Progenitor cell of endocrine pancreas (in vitro differentiated cells): ENCODE measurements at places on chromosomes 11 and 22. TPM values are rescaled to one million over a fixed set of nuclear protein-coding genes. Genes with fewer than 3 reads are reported as not detected.

DNA sequence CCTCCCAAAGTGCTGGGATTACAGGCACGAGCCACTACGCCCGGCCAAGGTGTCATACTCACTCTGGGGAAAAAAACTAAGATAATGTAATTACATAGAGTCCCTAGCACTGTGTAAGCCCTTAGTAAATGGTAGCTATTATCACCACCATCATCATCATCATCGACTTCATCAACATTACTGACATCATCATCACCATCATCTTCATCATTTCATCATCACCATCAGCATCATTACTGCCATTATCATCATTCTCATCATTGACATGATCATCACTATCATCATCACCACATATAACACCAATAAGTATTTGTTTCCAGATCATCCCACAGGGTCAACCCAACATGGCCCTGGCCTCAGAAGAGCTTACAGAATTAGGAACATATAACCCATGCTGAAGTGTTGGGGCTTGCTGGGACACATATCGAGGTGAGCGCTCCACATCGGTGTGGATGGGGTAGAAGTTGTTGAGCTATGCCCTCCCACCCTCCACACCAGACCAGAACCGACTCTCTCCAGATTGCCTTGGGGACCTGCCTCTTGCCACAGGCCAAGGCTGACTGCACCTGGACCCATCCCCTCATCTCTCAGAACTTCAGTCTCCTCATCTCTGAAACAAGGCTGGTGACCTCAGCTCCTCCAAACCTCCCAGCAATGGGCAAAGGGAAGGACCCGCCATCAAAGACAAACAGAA lies 14.7 kb upstream of the CD5 start:
- DNase-seq: no peak
- H3K36me3 ChIP-seq: no peaks in the 10 kb centered on the region
- H3K27ac ChIP-seq: no peak overlapping the region

DNA sequence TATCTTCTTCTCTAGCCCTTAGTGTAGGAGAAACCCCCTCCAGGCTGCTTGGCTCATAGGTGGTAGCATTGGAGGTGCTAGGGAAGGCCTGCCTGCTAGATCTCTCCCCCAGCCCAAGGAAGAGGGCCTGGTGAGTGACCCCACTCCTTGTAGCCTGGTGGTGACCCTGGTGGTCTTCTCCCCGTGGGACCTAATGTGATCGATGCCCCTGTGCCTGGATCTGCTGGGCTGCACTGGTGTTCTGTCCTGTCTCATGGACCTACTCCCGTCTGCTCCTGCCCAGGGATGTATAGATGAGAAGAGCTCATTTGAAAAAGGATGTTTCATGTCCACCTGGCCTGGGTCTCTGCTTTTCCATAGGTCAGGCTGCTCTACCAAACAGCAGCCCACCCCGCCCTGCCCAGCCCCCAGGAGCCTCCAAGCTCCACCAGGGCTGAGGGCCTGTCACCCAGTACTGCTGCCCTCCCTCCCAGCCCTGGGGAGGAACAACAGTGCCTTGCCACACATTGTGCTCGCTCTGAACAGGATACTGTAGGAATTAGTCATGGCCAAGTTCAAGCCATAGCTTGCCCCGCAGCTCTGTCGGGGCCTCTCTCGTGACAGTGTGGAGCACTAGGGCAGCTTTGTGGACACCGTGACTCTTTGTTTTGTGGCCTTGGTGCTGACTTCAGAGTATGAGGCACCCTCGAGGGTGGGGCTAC lies 19.7 kb downstream of the SLC37A2 start:
- no peaks in the 10 kb centered on the region for H3K36me3 ChIP-seq
- DNase-seq: no peak
- no peaks in the 10 kb centered on the region for H3K4me1 ChIP-seq
- no peak overlapping the region for H3K27ac ChIP-seq

GRCh38 chr22:39994566-39995392 lies at the start of gene FAM83F:
Gene FAM83F, plus strand, starts transcription at chr22:39994954. Its CDS starts 89 bp downstream, at chr22:39995043.
- H3K4me1 ChIP-seq: peaks cover 61% of the 10 kb centered on the region
- H3K36me3 ChIP-seq: no peaks in the 10 kb centered on the region
- DNase-seq: peak; percentile 58
- peak within 1 kb of the TSS; percentile 72 for H3K4me3 ChIP-seq

GRCh38 chr11:3022300-3022967 lies 30.3 kb upstream of the NAP1L4 start:
- no peaks in the 10 kb centered on the region for H3K27me3 ChIP-seq
- no peak overlapping the region for H3K4me3 ChIP-seq
- H3K36me3 ChIP-seq: peaks cover 21% of the 10 kb centered on the region
- H3K4me1 ChIP-seq: peaks cover 23% of the 10 kb centered on the region

GRCh38 chr11:69916806-69917387 lies 97.7 kb upstream of the FGF3 start:
- no peak overlapping the region for H3K4me3 ChIP-seq
- no peaks in the 10 kb centered on the region for H3K36me3 ChIP-seq
- H3K27me3 ChIP-seq: peaks cover 35% of the 10 kb centered on the region

GRCh38 chr22:28869736-28870135 lies 13.6 kb upstream of the ZNRF3 start:
- H3K27ac ChIP-seq: no peak overlapping the region
- H3K4me3 ChIP-seq: no peak overlapping the region
- H3K36me3 ChIP-seq: no peaks in the 10 kb centered on the region
- no peak for DNase-seq

- peaks cover 3% of the 10 kb centered on the region for H3K4me1 ChIP-seq
- DNase-seq: no peak
- no peak overlapping the region for H3K4me3 ChIP-seq
- no peaks in the 10 kb centered on the region for H3K36me3 ChIP-seq
- no peaks in the 10 kb centered on the region for H3K27me3 ChIP-seq
These were observed 159.5 kb upstream of the POU2AF2 start for GRCh38 chr11:111086058-111086457.

DNA sequence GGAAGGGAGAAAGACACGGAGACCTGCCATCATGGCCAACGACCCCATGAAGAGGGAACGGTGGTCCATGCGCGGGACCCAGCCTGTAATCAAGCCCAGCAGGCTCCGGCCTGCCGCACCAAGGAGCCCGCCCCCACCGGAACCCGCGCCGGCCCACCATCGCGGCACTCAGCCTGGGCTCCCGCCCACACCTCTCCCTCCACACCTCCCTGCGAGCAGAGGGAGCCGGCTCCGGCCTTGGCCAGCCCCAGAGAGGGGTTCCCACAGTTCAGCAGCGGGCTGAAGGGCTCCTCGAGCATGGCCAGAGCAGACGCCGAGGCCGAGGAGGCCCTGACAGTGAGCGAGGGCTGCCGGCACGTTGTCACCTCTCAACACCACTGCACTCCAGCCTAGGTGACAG lies 1302.8 kb upstream of the CNTN5 start:
- H3K4me1 ChIP-seq: no peaks in the 10 kb centered on the region
- H3K27ac ChIP-seq: no peak overlapping the region
- H3K27me3 ChIP-seq: no peaks in the 10 kb centered on the region
- no peak for DNase-seq
- H3K36me3 ChIP-seq: no peaks in the 10 kb centered on the region

DNA sequence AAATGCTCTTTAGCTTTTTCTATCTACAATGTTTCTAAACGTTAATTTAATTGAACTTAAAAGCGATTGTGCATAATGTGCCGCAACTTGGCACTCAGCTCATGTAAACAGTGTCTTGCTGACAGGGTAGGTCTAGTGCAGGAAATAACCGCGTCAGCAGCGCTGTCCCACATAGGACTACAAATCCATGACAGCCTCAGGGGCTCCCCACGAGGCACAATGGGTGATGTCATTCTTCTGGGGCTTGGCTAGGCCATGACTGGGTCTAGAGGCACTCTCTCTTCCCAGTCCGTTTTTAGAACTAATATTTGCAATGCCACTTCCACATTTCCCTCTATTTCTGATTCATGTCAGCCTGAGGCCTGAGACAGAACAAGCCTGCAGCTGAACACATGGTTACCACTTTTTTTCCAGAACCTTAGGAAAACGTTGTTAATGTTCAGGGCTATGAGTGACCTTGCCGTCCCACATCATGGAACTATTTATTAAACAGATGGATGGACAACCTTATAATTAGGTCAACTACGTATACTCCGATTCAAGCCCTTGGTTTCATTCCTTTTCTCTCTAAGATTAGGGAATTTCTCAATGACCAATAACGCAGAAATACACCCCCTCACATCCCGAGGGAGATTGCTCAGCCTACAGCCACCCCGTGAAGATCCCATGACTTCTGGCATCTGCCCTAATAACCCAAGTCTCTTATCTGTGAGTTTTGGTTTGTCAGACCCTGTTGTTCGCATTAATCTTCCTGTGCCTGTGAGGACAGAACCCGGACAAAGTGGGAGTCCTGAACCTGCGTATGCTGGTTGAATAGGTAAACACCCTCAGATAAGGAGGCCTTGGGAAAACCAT lies 19.4 kb upstream of the SNX32 start:
- H3K4me1 ChIP-seq: peaks cover 20% of the 10 kb centered on the region
- peak overlapping the region; percentile 53 for H3K27ac ChIP-seq
- no peaks in the 10 kb centered on the region for H3K27me3 ChIP-seq
- DNase-seq: no peak

- H3K27ac ChIP-seq: no peak overlapping the region
- no peak overlapping the region for H3K4me3 ChIP-seq
- no peak for DNase-seq
- no peaks in the 10 kb centered on the region for H3K36me3 ChIP-seq
- H3K27me3 ChIP-seq: no peaks in the 10 kb centered on the region
- H3K4me1 ChIP-seq: peaks cover 25% of the 10 kb centered on the region
These were observed 95.0 kb downstream of the CADM1 start for GRCh38 chr11:115409116-115409670.

- no peak overlapping the region for H3K4me3 ChIP-seq
- no peak overlapping the region for H3K27ac ChIP-seq
- DNase-seq: no peak
- no peaks in the 10 kb centered on the region for H3K27me3 ChIP-seq
These were observed 15.1 kb downstream of the MCAT start for GRCh38 chr22:43128116-43128515.

- H3K36me3 ChIP-seq: no peaks in the 10 kb centered on the region
- H3K4me1 ChIP-seq: no peaks in the 10 kb centered on the region
- peaks cover 23% of the 10 kb centered on the region for H3K27me3 ChIP-seq
- no peak overlapping the region for H3K27ac ChIP-seq
- H3K4me3 ChIP-seq: no peak overlapping the region
- DNase-seq: no peak
These were observed 553.6 kb downstream of the BUD13 start for GRCh38 chr11:116219171-116219635.

Gene SAC3D1
- total RNA-seq: 18.5 and 19.3 TPM in 2 replicates

- H3K4me3 ChIP-seq: no peak overlapping the region
- H3K27me3 ChIP-seq: peaks cover 6% of the 10 kb centered on the region
- no peak for DNase-seq
- H3K36me3 ChIP-seq: no peaks in the 10 kb centered on the region
These were observed 37.4 kb downstream of the CD82 start for GRCh38 chr11:44602891-44603310.

- peaks cover 61% of the 10 kb centered on the region for H3K27me3 ChIP-seq
- peak overlapping the region; percentile 14 for H3K27ac ChIP-seq
- no peaks in the 10 kb centered on the region for H3K4me1 ChIP-seq
These were observed 607 bp upstream of the ROBO4 start for GRCh38 chr11:124898263-124898680.

GRCh38 chr11:22703040-22703439 lies 36.6 kb downstream of the GAS2 start:
- H3K4me3 ChIP-seq: no peak overlapping the region
- H3K27me3 ChIP-seq: no peaks in the 10 kb centered on the region
- no peaks in the 10 kb centered on the region for H3K36me3 ChIP-seq
- DNase-seq: no peak
- H3K27ac ChIP-seq: peak overlapping the region; percentile 96

- no peak overlapping the region for H3K27ac ChIP-seq
- DNase-seq: no peak
- H3K36me3 ChIP-seq: no peaks in the 10 kb centered on the region
- H3K27me3 ChIP-seq: peaks cover 11% of the 10 kb centered on the region
These were observed 21.2 kb downstream of the CSF2RB start for GRCh38 chr22:36934418-36935312.

- no peaks in the 10 kb centered on the region for H3K4me1 ChIP-seq
- H3K36me3 ChIP-seq: peaks cover 12% of the 10 kb centered on the region
- H3K4me3 ChIP-seq: no peak overlapping the region
These were observed 8.5 kb downstream of the ACAD8 start for GRCh38 chr11:134261626-134262488.

Gene LRRC56
- 5.1 and 5.4 TPM in 2 replicates for total RNA-seq

DNA sequence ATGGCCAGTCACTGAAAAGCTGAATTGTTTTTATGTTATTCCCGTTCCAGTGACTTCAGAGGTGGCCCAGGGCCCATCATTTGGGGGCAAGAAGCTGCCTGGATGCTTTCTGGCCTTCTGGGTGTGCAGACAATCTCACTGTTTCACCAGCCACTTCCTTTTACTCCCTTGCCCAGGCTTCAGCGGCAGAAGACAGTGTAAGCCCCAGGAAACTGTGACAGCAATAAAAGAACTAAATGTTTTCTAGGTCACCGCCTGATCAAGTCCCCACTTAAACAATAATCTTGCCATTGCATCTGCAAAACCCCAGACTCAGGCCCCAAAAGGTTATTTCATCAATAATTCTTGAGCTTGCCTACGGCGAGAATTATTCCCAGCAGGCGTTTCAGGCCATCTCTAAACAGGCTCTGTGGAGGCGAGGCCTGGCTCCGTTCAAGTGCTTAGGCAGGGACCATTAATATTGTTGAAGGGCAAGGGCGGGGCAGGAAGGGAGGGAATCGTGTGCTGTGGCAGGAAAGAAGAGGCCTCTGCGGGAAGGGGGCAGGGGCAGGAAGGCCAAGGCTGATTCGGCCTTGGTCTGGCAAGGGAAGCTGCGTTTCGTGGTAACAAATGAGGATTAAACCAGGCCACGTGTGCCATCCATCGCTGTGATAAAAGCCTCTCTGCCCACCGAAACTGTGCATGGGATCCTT lies 252.3 kb downstream of the KIRREL3 start:
- H3K4me3 ChIP-seq: no peak overlapping the region
- no peaks in the 10 kb centered on the region for H3K36me3 ChIP-seq
- H3K27me3 ChIP-seq: peaks cover 98% of the 10 kb centered on the region
- H3K27ac ChIP-seq: peak overlapping the region; percentile 21

DNA sequence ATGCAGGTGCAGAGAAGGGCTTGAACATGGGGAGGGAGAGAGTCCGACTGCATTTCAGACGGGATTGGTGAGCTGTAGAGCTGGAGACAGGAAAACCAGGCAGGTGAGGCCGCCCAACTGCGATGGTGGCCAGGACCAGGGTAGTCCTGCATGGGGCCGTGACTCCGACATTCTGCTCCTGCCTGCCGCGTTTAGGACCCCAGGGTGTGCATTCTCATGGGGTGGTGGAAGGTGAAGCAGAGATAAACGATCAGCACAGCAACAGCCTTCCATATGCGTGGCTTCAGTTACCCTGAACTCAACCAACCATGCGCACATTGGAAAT lies 29.3 kb downstream of the SHANK2 start:
- peaks cover 37% of the 10 kb centered on the region for H3K36me3 ChIP-seq
- H3K4me1 ChIP-seq: peaks cover 2% of the 10 kb centered on the region
- no peak for DNase-seq
- no peak overlapping the region for H3K27ac ChIP-seq
- H3K27me3 ChIP-seq: no peaks in the 10 kb centered on the region
- no peak overlapping the region for H3K4me3 ChIP-seq
